PC-9 (cell line): ENCODE measurements at places on chromosomes 12 and 14.

DNA sequence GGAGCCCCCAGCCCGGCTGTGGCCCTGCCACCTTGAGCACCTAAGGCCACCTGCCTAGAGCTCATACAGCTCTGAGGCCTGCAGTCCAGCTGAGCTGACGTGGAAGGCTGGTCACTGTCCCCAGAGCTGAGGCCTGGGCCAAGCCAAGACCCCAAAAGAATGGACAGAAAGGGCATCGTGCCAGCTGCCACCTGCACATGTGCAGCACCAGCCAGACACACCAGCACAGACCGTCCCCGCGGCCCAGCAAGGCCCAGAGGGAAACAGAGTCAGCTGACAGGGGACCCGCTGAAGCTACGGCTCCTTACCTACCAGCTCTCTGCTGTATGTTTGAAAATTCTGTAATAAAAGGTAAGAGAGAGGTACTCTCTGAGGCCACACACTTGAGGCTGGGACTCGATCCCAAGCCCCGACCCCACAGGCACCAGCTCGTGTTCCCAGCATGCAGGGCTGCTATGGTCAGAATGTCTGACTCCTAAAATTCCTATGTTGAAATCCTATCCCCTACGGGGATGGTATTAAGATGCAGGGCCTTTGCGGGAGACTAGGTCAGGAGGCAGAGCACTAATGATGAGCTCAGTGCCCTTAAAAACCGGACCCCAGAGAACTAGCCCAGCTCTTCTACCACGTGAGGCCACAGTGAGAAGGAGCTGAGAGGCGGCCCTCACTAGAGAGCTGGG, 25.4 kb downstream of the BRF1 start:
- H3K27me3 ChIP-seq: no peaks in the 10 kb centered on the region
- no peak overlapping the region for H3K27ac ChIP-seq
- DNase-seq: no peak
- peaks cover 8% of the 10 kb centered on the region for H3K4me1 ChIP-seq

DNA sequence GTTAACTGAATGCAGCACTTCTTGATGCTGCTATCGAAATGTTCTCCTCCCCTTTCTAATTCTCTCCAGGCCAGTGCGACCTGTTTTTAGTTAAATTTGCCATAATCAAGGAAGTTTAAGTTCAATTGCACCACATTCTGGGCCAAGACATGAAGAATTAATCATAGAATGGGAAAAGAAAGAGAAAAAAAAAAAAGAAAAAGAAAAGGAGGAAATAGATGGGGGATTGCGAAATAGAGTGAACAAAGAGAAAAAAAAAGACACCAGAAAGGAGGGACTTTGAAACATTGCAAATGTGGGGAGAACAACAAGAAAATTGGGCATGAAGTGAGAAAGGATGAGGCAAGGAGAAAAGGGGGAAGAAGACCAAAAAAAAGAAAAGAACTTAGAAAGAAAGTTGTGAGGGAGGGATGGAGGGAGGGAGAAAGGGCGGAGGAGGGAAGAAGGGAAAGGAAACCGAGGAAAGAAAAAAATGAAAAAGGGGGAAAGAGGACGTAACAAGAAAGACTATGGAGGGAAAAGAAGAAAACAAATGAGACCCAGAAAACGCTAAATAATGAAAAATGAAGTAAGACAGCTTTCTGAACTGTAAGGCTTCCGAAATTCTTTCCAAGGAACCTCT, 32.8 kb upstream of the TBX5 start:
- H3K4me1 ChIP-seq: no peaks in the 10 kb centered on the region
- DNase-seq: no peak
- H3K27ac ChIP-seq: no peak overlapping the region
- no peak overlapping the region for H3K4me3 ChIP-seq

DNA sequence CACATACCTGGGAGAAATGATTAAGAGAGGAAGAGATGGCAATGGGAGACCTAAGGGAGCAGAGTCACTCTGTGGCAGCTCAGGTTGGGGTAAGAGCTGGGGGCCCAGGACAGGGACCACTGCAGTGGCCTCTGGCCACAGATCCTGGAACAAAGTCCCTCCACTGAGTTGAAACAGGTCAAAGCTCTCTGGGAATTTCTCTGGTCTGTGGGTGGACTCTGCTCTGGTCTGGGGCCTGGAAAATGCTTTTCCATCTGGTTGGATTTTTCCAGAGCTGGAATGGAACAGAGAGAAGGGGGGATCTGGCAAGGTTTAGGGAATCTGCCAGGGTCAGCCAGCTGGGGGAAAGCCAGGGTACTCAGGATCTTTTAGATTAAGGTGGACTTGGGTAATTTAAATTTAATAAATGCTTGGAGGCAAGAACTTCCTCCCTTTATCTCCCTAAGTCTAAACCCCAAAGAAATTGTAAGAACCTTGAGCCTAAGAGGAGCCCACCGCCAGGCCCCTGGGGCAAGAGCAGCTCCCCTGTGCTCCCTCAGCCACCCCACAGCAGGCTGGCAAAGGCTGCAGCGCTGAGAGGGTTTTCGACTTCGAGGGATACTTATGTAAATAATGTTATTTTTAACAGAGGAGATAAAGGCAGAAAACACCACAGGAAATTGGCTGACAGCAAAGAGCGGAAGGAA, 3.7 kb downstream of the HOXC10 start:
- no peaks in the 10 kb centered on the region for H3K36me3 ChIP-seq
- H3K27me3 ChIP-seq: no peaks in the 10 kb centered on the region
- peak overlapping the region; percentile 55; the same call in 1 of the 2 replicates for H3K4me3 ChIP-seq
- H3K27ac ChIP-seq: no peak overlapping the region

GRCh38 chr14:31000629-31001338, 24.7 kb upstream of the AP4S1 start:
- no peaks in the 10 kb centered on the region for H3K4me1 ChIP-seq
- no peak overlapping the region for H3K4me3 ChIP-seq
- H3K27ac ChIP-seq: no peak overlapping the region
- H3K36me3 ChIP-seq: no peaks in the 10 kb centered on the region
- no peaks in the 10 kb centered on the region for H3K27me3 ChIP-seq

- H3K27ac ChIP-seq: no peak overlapping the region
- DNase-seq: no peak
- no peak overlapping the region for H3K4me3 ChIP-seq
- no peaks in the 10 kb centered on the region for H3K27me3 ChIP-seq
- H3K4me1 ChIP-seq: peaks cover 32% of the 10 kb centered on the region
- H3K36me3 ChIP-seq: no peaks in the 10 kb centered on the region
Observed at GRCh38 chr12:14846042-14846587, 2.8 kb upstream of the ART4 start.

DNA sequence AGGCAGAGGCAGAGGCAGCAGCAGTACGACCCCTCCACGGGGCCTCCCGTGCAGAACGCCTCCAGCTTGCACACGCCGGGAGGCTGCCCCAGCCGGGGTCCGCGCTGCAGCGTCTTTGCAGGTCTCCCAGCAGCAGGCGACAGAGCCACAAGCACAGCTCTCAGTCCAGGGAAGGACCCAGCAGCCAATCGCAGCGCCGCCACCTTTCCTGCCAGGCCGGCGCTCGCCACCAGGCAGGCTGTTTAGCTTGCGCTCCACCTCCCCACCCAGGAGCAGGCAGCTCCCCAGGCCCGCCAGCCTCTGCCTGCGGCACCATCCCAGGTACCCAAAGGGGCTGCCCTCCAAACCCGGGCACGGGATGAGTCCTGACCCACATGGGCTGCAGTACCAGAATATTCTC, 25.2 kb downstream of the DDX51 start:
- peaks cover 13% of the 10 kb centered on the region; the same call in 1 of the 2 replicates for H3K36me3 ChIP-seq
- H3K27me3 ChIP-seq: no peaks in the 10 kb centered on the region
- H3K4me3 ChIP-seq: no peak overlapping the region
- H3K27ac ChIP-seq: no peak overlapping the region
- DNase-seq: no peak
- no peaks in the 10 kb centered on the region for H3K4me1 ChIP-seq

DNA sequence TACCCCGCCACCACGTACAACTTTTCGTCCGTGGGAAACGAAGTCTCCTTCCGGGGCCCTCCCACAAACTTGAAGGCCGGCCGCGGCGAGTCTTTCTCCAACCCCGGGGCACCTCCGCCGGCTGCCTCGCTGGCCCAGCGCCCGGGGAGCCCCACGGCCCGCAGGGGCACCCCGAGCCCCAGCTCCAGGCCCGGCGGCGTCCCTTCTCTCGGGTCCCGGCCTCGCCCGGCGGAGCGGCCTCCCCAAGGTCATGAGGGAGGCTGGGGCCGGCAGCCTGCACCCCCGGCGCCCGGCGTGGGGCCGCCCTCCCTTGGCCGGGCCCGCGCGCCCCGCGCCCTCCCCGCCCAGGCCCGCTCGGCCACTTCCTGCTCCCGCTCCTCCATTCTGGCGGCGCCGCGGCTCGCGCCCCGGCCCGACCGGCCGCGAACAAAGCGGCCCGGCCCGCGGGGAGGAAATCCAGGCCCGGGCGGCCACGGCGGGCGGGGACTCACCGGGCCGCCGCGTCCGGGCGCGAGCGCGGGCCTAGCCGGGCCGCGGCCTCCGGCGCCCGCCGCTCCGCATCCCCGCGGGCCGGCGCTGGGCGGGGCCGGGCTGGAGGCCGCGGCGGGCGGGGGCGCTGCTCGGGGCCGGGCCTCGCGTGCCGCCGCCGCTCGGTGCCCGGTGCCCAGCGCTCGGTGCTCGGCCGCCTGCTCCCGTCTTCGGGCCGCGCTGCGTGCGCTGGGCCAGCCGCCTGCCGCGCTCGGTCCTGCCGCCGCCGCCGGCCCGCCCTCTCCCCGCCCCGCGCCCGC, at the start of gene AKT1:
Gene AKT1, minus strand, starts transcription at position 756 of the 788 bp plus-strand sequence. CDS start 3,105 bp downstream, outside the sequence.
- H3K36me3 ChIP-seq: no peaks in the 10 kb centered on the region
- H3K27ac ChIP-seq: no peak within 1 kb of the TSS
- H3K27me3 ChIP-seq: no peaks in the 10 kb centered on the region
- peak within 1 kb of the TSS; percentile 74 for H3K4me3 ChIP-seq
- peaks cover 25% of the 10 kb centered on the region for H3K4me1 ChIP-seq
- peak; percentile 25 for DNase-seq

GRCh38 chr12:96743606-96744005, 163.5 kb upstream of the NEDD1 start:
- H3K27ac ChIP-seq: no peak overlapping the region
- no peaks in the 10 kb centered on the region for H3K36me3 ChIP-seq
- DNase-seq: no peak
- H3K4me3 ChIP-seq: no peak overlapping the region

GRCh38 chr14:104240434-104241157, 102.2 kb downstream of the KIF26A start:
- H3K27me3 ChIP-seq: peaks cover 86% of the 10 kb centered on the region
- no peak for DNase-seq
- H3K36me3 ChIP-seq: no peaks in the 10 kb centered on the region
- H3K4me3 ChIP-seq: no peak overlapping the region

- peak overlapping the region; percentile 64 for H3K27ac ChIP-seq
- H3K36me3 ChIP-seq: no peaks in the 10 kb centered on the region; the same call in 1 of the 2 replicates
- DNase-seq: no peak
- peaks cover 22% of the 10 kb centered on the region for H3K4me1 ChIP-seq
Observed at GRCh38 chr12:92898755-92899154, 30.3 kb downstream of the EEA1 start.

- no peaks in the 10 kb centered on the region for H3K27me3 ChIP-seq
- H3K36me3 ChIP-seq: no peaks in the 10 kb centered on the region
- DNase-seq: peak; percentile 76
- no peak overlapping the region for H3K4me3 ChIP-seq
- no peaks in the 10 kb centered on the region for H3K4me1 ChIP-seq
- no peak overlapping the region for H3K27ac ChIP-seq
Observed at GRCh38 chr14:37874429-37875109, 279.1 kb downstream of the TTC6 start.

DNA sequence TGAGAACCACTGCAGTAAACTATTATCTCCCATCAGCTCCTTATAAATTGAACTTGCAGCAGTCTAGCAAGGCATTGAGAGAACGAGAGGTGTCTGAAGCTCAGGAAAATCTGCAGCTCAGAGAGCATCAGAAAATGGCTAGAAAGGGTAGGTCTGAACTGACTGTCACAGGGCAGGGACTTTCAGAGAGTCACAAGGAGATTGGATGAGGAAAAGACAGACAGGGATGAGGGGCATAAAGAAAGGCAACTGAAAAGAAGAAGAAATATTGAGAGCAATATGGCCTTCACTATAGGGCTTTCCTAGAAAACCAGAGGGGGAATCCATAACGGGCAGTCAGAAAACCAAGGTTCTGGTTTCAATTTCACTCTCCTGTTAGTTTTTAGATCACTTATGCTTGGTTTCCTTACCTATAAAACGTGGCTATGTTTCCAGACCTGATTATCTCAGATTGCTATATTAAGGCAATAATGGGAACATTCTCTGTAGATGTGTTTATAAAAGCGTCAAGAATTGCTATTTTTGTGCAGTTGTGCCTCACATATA, 40.9 kb downstream of the PDE6H start:
- H3K4me1 ChIP-seq: no peaks in the 10 kb centered on the region
- H3K36me3 ChIP-seq: no peaks in the 10 kb centered on the region
- no peak for DNase-seq
- H3K4me3 ChIP-seq: no peak overlapping the region

DNA sequence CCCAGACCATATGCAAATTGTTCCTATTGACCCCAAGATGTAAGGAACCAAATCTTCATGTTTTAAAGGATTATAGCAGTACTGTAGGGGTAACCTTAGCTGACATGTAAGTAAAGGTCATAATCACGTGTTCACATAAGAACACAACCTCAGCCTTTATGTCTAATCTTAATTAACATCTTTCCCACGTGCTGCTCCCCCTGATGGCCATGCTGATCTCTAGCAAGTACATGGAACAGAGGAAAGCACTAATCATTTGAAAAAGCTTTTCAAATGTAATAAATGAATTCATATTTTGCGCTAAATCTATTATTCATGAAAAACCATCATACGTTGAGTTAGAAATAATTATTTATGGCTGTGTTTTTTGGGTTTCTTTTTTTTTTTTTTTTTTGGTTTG, 30.5 kb upstream of the ITPR2 start:
- no peak overlapping the region for H3K4me3 ChIP-seq
- DNase-seq: no peak
- H3K4me1 ChIP-seq: no peaks in the 10 kb centered on the region

DNA sequence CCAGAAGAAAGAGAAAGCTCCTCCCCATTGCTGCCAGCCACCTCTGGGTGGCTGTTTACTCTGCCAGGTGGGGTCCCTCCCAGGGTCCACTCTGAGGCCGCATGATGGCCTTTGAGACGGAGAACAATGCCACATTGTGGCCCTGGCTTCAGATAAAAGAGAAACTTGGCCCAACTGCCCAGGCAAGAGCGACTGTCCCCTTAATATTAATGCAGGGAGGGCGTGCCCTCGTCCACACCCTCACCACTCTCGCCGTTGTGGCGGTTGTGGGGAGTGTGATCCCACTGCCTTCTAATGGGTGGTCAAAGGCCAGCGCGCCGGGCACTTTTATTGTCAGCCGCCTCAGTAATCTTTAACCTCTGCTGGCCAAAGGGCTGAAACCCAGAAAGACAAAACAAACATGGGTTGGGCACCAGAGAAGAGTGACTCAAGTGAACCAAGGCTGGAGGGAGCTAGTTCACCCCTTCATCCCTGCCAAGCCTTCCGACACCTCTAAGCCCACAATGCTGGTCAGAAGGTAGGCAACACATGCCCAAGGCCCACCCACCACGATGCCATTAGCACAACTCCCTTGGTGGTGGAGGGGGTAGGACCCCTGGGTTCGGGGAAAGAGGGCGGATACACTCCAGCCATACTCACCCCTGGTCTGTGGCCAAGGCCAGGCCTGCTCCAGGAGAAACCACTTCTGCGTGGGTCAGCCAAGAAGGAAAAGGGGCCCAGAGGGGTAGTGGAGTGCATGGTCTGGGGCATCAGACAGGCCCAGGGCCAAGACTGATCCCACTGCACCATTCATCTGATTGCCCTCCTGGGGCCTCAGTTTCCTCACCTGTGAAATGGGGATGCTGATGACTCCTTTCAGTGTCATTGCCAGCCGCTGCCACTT, 44.5 kb upstream of the BCL11B start:
- H3K4me1 ChIP-seq: no peaks in the 10 kb centered on the region
- DNase-seq: no peak
- no peak overlapping the region for H3K4me3 ChIP-seq
- no peak overlapping the region for H3K27ac ChIP-seq
- H3K36me3 ChIP-seq: no peaks in the 10 kb centered on the region
- H3K27me3 ChIP-seq: 0 out of 2 replicates have a peak, but pooled peaks cover 12% of the 10 kb centered on the region
